ENCODE measurements at places on chromosomes 6 and 20. TPM values are rescaled to one million over a fixed set of nuclear protein-coding genes. Genes with fewer than 3 reads are reported as not detected.

The C6orf132 gene
- 10.2 TPM for total RNA-seq

DNA sequence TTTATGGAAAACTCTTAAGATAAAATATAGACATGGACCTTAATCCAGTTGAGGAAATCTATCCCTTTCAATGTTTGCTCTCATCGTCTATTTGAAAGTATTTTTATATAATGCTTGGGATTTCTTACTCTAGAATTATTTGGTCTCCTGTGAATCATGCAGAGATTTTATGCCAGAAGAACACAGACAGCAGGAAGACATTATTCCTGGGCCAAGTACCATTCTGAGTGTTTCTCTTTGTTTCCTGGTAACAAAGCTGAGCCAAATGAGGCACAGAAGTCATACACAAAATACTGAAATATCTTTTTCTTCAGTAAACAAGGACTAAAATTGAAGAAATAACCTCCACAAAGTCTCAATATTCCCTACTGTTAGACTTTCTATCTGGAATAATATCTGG, 538.2 kb upstream of the EYS start:
- no peak for DNase-seq

- DNase-seq = no peak
Observed at GRCh38 chr20:51695574-51696303, 72.5 kb downstream of the ATP9A start.

DNA sequence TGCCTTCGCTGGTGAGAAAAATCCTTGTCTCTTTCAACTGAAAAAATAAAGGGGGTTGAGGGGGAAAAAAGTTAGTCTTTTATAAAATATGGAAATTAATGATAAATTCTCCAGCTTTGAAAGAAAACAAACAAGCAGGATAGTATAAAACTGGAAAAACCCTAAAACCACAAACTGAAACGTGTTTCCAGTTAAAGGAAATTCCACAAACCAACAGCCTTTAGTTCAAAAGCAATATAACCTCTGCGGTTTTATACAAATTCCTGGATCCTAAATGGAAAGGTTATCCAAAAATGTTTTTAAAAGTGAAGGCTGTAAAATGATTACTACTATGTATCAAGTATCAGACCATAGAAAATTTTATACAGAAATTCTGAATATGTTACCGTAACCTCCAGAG, 55.6 kb downstream of the BMP5 start:
- DNase-seq = no peak

DNA sequence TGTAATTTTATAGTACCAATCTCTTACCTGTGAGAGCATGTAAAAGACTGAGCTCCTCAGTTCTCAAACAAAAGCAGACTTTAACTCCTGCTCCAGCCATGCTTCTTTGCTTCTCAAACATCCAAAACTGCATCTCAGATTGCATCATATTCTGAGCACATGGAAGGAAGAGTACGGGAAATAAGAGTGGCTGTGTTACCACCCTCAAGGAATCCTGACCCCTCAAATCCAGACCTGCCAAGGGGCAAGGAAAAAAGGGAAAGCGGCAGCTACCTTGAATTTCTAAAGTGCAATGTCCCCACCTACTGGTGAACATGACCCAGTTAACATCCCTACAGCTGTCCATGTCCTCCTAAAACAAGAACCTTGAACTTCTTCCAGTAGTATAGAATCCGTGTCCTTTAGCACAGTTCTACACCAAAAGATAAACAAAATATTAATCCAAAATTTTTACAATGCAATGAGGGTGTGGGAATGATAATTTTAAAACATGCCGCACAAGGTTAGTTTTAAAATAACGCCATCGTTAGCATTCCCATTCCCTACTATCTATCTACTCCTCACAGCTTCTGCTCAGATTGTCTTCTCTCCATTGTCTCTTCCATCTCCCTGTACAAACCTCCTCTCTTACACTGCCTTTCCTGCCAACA, 34.1 kb upstream of the HLA-DQB1 start:
- no peak for DNase-seq

- DNase-seq = no peak
Observed at GRCh38 chr6:137864812-137865508, 2.1 kb upstream of the TNFAIP3 start.

GRCh38 chr6:106648651-106649308, 19.4 kb downstream of the QRSL1 start:
- DNase-seq = no peak
